Immature natural killer cell (primary cell): ENCODE measurements at places on chromosomes 6 and 20. TPM values are rescaled to one million over a fixed set of nuclear protein-coding genes. Genes with fewer than 3 reads are reported as not detected.

GRCh38 chr6:4941782-4942672 lies 61.8 kb downstream of the RPP40 start:
- peak; percentile 41 for DNase-seq

GRCh38 chr6:44075647-44076355 lies 51.5 kb downstream of the MRPL14 start:
- no peak for DNase-seq

- no peak for DNase-seq
These were observed 41.6 kb upstream of the MRPS10 start for GRCh38 chr6:42259286-42259685.

GRCh38 chr6:153790876-153791473 lies 248.1 kb upstream of the OPRM1 start:
- DNase-seq = no peak

HSPA12B gene
- polyA plus RNA-seq = not detected

DNA sequence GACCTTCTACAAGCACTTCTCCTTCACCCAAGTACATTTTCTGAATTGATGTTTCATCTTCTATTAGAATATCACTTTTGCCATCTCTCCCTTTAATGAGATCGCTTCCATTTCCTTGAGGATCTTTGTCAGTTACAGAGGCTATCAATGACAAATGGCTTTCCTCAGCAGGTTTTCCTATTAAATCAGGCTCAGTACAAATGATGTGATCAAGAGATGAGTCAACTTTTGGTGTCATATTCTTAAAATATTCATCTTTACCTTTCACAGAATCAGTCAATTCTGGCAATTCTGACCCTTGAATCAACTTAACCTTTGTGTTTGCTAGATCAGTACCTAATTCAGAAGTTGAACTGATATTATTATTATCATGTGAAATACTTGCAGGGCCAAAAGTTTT lies 37.3 kb downstream of the DST start:
- DNase-seq = no peak

CLPSL1 gene
- polyA plus RNA-seq = not detected

DEFB126 gene
- not detected for polyA plus RNA-seq

DZANK1 gene
- polyA plus RNA-seq = 1.6 TPM

- DNase-seq = no peak
These were observed 84.8 kb upstream of the MRPS10 start for GRCh38 chr6:42302411-42302810.

DNA sequence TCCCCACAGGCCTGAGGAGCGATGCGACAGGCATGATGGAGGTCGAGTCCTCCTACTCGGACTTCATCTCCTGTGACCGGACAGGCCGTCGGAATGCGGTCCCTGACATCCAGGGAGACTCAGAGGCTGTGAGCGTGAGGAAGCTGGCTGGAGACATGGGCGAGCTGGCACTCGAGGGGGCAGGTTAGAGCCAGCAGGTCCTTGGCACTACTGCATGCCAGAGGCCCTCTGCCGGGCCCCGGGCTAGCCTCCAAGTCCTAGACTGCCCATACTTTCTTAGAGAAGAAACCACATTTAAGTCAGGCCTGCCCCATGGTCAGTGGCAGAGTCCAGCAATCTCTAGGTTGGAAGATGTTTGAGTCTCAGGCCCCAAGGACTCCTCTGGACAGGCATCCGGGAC lies 32.1 kb downstream of the PKIG start:
- DNase-seq = no peak

LPIN3 gene
- polyA plus RNA-seq = 0.04 TPM

- no peak for DNase-seq
These were observed 167.5 kb downstream of the ZFAND3 start for GRCh38 chr6:37987018-37987417.

- no peak for DNase-seq
These were observed 74.1 kb downstream of the ASXL1 start for GRCh38 chr20:32432277-32432676.

COX4I2 gene
- polyA plus RNA-seq = not detected

HS3ST5 gene
- not detected for polyA plus RNA-seq

DNA sequence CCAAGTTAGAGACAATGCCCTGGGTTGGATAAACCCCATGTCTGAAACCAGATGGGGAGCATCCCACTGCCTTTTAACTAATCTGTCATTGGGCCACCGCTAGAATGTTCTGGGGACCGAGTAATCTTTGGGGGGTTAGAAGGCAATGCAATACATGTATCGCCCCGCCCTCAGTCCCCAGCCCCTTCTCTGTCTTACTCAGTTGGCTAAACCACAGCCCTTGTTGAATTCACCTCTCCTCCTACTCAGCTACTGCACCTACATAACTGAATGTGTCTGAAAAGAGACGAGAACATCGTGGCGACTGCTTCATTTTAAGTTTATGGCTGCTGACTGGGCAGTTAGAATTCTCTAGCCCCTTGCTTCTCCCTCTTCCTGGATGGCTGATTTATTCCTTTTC lies 15.1 kb upstream of the CCR6 start:
- DNase-seq = no peak

BMP5 gene
- not detected for polyA plus RNA-seq

DNA sequence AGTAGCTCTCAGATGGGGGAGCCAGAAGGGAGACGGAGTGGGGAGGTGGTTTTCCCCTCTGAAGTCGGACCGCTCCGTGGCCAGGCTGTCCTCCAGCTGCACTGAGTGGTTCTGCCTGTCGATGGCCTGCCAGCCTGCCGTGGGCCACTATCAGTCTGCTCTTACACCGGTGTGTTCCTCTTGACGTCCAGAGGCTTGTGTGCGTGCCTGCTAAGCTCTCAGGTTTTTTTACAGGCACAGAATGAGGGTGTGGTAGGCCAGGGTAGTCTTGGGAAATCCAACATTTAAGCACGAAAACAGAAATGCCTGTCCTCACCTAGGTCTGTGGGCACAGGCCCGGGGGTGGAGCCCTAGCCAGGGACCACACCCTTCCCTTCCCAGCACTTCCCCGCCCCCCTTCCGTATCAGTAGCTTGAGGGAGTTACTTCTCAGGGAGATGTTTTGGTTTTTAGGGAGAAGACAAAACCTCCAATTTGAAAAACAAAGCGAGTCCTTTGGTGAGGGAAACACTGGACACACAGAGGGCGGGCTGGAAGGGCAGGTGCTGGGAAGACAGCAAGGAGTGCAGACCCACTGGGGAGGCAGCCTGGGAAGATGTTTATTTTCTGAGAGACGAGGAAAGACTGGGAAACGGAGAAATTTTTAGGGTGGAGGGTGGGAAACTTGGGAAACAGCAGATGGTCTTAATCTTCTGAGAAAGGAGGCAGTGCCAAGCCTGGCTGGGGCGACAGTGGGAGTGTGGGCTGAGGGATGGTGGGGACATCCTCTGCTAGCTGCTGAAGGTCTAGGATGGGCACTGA lies 106.5 kb downstream of the LY86 start:
- DNase-seq = no peak

DNA sequence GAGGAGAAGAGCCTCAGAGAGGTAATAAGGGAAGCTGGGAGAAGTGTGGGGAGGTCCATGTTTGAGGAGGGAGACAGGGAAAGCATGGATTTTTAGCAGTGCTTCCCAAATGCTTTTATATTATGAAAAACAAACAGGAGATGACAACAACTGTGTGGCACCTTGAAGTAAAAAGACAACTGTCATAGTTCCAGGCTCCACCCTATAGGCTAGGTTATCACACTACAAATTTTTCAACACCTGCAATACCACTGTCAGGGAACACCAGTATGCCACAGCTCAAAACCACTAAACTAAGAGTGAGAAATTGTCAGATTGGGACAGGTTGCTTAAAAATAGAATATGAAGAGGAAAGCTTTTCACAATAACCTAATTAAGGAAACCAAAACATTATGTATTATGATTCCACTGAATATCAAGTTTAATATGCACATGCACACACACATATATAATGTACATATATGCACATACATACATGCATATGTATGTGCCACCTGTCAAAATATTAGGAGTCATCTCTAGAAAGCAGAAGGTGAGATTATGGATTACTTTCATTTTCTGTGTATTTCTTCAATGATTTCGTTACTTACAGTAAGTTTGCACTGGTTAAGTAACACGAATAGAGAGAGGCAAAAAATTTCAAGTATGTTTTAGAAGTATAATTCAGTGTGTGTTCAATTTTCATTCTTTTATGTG lies 261.2 kb downstream of the PTPRK start:
- DNase-seq = peak; percentile 9

DNA sequence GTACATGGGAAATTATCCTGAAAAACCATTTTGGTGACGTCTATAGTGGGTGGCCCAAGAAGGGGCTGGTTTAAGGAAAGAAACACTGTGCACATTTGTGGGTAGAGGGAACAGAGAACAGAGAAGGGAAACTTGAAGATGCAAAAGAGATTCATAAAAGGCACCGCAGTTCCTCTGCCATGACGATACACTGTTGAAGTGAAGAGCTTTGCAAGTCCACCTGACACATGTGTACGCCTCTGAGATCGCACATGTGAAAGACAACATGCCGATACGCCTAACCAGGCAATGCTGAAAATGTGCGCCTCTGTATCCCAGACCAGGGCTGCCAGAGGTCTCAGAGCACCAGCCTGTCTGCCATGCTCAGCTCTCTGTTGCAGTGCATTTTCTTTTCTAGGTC lies 180.9 kb downstream of the KIF16B start:
- DNase-seq = no peak

DNA sequence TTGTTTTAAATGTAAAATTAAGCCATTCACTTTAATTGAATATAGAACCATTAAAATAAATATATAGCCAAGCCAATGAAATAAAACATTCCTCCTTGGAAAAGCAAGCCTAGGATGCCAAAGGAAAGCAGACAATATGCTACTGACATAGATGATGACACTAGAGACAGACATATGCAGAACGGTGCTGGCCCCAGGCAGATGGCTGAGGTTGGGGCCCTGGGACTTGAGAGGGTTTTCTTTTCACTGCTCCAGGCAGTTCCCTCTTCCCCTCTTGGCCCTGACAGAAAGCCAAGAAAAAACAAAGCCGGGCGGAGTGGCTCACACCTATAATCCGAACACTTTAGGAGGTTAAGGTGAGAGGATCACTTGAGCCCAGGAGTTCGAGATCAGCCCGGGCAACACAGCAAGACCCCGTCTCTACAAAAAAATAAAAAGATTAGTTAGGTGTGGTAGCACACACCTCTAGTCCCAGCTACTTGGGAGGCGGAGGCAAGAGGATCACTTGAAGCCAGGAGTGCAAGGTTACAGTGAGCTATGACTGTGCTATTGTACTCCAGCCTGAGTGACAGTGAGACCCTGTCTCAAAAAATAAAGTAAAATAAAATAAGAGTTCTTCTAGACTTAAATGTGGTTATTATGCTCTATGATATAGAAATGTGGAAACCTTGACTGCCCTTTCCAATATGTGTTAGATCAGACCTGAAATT lies 31.2 kb downstream of the FASTKD5 start:
- DNase-seq = no peak

RCAN2 gene
- polyA plus RNA-seq = not detected

DNA sequence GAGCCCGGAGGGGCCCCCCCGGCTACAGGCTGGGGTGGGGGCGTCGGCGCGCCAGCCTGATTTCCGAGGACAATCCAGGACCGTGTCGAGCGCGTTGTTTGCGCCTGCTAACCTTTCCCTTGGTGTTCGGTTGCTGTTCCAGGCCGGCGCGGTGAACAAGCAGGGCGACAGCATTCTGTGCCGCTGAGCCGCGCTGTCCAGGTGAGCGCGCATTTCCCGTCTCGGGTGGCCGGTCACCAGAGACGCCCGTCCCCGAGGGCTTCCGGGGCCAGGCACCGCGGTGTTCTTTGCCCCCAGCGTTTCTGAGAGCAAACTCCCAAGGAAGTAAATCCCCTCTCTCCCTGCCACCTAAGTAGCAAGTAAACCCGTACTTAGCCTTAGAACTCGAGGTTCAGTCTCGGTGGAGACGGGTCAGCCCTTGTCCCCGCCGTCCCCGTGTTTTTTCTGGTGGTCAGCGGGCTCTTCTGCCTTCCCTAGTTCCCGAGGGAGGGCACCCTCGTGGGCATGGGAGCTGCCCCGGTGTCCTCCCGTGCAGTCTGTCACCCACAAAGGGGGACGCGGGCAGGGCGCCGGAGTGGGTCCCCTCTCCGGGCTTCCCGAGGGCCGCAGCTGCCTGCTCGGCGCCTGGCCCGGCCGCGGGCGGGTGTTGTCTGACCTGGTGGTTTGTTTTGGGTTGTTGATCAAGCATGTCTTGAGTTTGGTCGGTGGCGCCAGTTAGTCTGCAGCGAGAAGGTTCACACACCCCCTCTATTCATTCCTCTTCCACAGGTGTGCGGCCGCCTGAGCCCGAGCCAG lies 1.5 kb downstream of the ID4 start:
- no peak for DNase-seq
